ENCODE measurements at places on chromosomes 12 and 14.

GRCh38 chr12:106079148-106079738, 59.5 kb downstream of the NUAK1 start:
- no peak for DNase-seq

- DNase-seq: no peak
Measured at GRCh38 chr14:88477513-88478250, 77.1 kb downstream of the PTPN21 start.

DNA sequence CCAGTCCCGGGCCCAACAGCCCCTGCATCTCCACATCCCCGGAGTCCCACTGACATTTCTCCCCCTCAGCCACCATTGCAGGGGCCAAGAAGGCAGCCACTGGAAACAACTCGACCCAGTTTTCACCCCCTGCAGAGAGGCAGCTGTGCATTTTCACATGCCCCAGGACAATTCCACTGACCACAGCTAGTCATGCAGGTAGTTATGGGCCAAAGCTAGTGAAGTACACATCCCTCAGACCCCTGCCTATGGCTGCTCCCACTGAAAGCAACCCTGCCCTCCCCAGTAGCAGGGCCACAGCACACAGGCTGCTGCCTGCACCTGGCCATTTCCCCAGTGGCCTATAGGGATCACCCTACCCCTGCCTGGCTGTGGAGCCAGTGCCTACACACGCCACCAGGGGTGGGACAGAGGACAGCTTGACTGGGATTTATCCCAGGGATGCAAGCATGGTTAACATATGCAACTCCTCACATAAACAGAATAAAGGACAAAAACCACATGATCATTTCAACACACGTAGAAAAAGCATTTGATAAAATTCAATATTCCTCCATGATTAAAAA, 154.0 kb downstream of the NDUFA12 start:
- no peak for DNase-seq

GRCh38 chr14:34161351-34162082, 210.6 kb upstream of the EGLN3 start:
- DNase-seq: no peak

GRCh38 chr14:68962681-68963080, 16.4 kb downstream of the ACTN1 start:
- no peak for DNase-seq

DNA sequence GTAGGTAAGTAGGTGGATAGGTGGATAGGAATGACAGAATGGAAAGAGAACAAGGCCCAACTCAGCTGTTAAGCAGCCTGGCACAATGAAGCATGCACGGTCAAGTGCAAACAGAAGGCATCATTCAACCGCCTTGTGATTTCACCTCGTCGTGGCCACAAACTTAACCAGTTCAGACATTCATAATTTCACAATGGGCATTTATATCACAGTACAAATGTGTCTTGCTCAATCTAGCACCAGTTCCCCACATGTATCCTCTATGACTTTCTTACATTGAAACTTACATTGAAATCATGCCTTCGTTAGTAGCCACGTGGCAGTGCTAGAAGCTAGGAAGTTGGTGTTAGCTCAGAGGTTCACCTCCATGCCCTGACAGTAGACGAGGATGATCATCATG, 207.5 kb downstream of the ETV6 start:
- DNase-seq: no peak

DNA sequence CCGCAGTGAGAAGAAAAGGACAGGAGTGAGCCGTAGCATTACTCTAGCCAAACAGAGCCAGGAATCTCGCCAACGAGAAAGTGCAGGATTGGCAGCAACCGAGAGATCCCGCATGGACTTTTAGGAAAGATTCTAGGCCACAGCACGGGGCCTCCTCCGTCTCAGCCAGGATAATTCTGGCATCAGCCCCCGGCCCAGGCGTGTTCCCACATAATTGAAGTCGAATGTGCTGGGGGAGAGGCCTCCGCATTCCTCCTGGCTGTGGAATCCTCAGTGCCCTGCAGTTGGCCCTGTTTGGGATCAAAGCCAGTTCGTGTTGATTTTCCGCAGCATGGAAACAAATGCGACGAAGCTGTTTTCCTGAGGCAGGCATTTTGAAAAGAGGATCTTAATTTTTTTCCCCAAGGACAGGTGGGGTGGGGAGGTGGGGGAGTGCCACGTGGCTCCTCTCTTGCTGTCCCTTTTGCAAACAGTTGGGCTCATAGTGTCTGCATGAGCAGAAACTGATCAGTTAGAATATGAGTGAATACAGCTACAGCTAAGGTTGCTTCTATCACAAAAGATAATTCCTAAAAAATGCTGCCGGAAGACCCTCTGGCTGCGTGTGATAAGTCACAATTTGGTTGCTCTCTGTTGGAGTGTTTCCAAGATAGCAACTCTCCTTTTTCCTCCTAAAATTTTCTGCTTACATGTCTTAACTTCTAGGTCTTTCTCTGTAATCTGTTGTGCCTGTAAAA, 37.3 kb upstream of the ATXN2 start:
- DNase-seq: peak; percentile 61

- no peak for DNase-seq
Measured at GRCh38 chr14:51521764-51522163, 129.9 kb upstream of the FRMD6 start.

GRCh38 chr14:44866770-44867169, 95.0 kb downstream of the KLHL28 start:
- DNase-seq: no peak

DNA sequence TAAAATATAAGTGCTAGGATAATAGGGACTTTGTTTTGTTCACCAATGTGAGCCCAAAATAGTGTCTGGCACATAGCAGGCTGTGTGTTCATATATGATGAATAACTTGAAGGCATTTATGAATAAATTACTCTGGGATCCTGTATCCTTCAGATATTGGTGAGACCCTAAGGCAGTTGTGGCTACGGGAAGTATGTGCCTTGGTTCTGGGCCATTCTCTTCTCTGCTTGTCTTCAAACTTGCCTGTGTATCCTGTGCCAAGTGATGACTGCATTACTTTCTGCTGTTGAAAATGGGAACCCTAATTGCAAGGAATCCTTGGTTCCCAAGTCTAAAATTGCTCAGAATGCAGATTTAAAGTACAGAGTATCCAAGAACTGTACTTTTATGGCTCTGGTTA, 67.6 kb upstream of the KTN1 start:
- DNase-seq: no peak

DNA sequence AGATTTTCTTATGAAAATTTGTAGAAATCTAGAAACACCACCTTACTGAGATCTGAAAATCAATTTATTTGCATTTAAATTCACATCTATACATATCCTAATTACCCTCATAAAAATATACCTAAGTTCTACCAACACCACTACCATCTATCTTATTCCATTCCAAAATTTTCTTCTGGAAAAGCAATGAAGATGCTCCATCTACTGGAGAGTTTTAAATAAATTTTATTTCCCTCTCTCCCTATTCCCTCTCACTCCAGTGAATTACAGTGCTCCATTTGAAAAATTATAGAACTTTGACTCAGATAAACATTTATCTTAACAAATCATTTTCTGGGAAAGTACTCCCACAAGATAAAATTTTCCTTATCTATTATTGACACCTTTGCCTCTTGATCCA, 2.3 kb upstream of the C14orf39 start:
- DNase-seq: no peak

GRCh38 chr14:75123991-75124390, 2.9 kb downstream of the NEK9 start:
- peak; percentile 38 for DNase-seq

DNA sequence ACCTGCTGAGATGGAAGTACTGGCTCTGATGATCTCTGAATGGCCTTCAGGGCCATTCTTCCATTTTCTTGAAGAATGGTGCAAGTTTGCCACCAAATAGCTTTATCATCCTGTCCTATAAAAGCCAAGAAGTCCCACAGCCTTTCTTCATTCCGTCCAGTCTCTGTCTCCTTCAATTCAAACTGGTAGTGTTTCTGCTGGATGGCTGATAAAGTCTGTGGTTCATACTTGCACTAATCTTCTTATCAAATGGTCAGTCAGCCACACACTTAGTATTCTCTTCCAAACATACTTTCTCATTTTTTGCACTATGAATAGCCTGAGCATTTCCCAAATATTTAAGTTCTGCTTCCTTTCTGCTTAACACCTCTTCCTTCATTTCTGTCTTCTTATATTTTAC, 39.4 kb upstream of the BEGAIN start:
- DNase-seq: no peak
